CD4-positive, alpha-beta T cell treated with Interleukin-17A for 4 hours (primary cell): ENCODE measurements at places on chromosomes 5 and 9.

- DNase-seq, result no peak
Observed at GRCh38 chr9:25726871-25727410, 48.7 kb upstream of the TUSC1 start.

DNA sequence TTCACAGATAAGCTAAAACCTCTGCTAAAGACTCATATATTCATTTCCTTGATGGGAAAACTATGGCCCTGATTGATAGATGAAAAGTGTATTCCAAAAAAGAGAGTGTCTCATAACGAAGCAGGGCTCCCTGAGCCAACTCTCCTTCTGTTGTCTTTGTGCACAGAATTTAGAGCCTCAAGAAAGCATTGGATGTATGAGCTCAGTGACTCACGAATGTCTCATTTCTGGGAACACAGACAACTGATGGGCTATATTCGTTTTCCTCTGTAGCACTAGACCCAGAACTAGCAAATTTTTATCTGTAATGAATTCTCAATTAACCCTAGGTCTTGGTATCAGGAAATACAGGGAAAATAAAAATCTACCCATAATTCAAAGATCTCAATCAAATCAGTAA is 88.4 kb downstream of the LMNB1 start:
- no peak for DNase-seq

GRCh38 chr5:31470608-31471007 is 61.3 kb downstream of the DROSHA start:
- no peak for DNase-seq

GRCh38 chr9:122845116-122845515 is 16.7 kb upstream of the PDCL start:
- DNase-seq, result no peak

DNA sequence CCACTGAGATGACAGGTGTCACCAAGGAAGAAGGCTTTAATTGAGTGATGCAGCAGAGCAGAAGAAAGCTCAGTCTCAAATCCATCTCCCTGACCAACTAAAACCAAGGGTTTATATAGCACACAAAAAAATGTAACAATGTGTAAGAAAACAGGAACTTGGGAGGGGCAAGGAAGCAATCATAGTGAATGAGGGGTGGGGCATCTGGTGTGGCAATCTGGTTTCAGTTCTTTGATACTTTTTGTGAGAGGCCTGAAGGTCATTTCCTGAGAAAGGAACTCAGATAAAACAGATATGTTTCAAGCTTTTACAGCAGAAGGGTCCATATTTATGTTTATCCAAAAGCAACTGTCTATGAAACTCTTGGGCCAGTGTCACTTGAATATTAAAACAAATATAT is 19.7 kb downstream of the CD180 start:
- no peak for DNase-seq

- DNase-seq, result no peak
Observed at GRCh38 chr9:109517901-109518377, 19.8 kb upstream of the PTPN3 start.

DNA sequence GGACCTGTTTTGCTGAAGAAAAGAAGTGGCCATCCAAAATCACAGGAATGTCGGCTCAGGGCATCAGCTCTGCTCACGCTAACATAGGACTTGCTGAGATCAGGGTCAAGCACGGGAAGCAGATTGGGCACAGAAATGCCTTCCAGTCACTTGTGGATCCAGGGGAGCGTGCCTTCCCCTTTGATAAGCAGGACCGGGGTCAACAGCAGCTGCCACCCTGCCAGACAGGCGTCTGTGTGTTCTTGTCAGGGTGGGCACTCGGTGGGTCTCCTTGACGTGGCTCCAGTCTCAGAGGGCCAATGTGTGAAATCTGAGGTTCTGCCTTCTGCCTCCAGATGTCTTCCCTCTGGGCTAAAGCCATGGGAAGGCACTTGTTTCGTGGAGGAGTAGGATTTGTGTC is 313.7 kb upstream of the IRX4 start:
- DNase-seq, result no peak

DNA sequence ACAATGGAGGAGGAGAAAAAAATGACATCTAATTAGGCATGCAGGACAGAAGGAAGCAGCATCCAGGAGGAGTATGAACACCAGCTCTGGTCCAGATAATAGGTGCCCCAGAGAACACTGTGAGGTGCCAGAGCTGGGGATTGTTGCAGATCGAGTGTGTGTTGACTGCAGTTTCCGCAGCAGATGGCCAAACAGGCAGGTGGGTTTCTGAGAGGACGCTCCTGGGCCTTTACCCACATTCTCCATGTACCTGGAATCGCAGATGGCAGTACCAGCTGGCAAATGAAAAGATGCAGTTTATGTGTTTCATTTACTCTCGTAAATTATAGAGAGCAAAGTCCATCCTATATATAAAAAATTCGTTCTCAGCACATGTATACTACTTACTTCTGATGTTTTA is 182.2 kb upstream of the ISL1 start:
- no peak for DNase-seq

GRCh38 chr9:5191985-5192384 is 6.5 kb upstream of the INSL6 start:
- no peak for DNase-seq

- DNase-seq, result no peak
Observed at GRCh38 chr5:132003170-132003744, 8.2 kb downstream of the ACSL6 start.

DNA sequence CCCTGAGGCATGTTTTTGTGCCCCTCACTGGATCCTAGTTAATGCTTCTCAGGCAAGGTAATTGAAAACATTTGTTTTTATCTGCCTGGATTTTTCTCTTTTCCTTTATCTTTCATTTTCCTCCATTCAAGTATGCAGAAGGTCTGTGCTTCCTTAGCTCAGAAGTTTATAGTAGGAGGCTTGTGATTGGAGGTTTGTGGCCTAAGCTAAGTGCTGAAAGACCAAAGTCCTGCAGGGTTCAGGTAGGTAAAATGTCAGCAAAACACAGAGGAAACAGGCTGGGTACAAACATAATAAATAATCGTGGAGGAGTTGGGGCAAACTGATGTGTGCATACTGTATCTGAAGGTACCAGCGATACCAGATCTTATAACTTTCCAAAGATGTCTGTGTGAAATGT is 230.9 kb upstream of the KLF4 start:
- no peak for DNase-seq

DNA sequence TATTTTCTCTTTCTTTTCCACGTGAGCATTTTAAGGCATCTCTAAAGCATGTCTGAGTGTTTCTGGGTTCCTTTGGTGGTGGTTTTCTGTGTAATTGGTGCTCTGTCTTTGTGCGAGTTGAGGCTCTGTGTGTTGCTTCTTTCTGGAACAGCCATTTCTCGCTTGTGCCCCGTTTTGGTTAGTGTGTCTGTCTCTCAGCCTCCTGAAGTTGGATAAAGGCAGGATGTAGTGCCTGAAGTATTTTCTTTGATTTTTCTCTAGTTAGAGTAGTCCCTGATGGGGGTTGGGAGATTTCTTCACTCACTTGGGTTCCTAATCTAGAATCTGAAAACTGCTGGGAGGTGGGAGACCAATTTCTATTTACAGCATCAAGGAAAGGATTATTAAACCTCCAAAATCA is 129.7 kb upstream of the TMEM161B start:
- no peak for DNase-seq

DNA sequence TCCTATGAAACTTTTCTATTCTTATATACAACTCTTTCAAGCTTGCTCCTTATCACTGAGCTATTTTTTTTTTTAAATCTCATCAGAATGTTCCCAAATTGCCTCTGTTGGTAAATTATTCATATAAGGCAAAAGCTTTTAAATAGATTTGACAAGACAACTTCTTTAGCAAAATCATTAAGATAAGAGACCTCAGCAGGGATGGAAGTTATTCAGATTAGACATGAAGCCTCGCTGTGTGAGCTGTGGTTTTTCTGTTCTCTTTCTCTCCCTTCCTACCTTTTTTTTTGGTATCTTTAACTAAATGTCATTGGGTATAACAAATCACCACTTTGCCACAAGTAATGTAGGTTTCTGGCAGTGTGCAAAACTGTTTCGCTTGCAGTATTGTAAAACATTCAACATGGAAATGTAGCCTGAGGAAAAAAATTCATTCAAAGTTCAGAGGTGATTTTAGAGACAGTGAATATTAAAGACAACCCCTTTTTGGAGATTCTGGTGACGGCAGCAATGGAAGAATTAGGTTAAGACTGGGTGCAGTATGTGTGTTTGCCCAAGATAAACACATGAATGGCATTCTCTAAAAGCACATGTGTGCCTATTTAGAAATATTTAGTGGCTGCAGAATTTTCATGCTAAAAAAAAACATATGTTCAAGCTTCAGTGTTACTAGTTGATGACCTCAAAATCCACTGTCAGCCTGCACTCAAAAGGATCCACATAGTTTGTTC is 467.1 kb downstream of the ZNF608 start:
- no peak for DNase-seq

DNA sequence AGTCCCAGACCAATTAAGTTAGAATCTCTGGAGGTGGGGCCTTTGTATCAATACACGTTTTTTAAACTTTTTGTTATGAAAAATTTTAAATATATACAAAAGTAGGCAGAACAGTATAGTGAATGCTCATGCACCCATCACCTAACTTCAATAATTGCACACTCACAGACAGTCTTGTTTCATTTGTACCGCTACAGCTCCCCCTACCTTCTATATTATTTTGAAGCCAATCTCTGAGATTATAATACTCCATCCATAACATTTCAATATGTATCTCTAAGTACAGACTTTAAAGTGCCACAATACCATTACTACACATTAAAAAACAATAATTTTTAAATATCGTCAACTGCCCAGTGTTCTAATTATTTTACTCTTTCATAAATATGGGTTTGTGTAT is 32.9 kb downstream of the ISL1 start:
- DNase-seq, result no peak

DNA sequence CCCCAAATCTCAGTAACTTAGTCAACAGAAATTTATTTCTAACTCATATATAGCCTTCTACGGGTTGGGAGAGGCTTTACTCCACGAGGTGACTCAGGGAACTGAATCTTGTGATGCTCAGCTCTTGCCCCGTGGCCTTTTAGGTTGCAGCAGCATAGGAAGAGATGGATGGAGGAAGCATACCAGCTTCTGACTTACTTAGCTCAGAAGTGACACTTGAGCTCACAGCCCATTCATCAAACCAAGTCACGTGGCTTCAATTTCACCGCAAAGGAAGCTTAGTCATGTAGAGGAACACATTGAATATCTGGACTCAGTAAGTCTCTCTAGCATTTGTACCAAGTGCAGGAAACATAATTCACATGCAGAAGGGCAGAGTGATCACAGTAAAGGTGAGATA is 124.1 kb upstream of the KCNN2 start:
- DNase-seq, result no peak

- no peak for DNase-seq
Observed at GRCh38 chr5:41751867-41752266, 118.4 kb downstream of the OXCT1 start.

DNA sequence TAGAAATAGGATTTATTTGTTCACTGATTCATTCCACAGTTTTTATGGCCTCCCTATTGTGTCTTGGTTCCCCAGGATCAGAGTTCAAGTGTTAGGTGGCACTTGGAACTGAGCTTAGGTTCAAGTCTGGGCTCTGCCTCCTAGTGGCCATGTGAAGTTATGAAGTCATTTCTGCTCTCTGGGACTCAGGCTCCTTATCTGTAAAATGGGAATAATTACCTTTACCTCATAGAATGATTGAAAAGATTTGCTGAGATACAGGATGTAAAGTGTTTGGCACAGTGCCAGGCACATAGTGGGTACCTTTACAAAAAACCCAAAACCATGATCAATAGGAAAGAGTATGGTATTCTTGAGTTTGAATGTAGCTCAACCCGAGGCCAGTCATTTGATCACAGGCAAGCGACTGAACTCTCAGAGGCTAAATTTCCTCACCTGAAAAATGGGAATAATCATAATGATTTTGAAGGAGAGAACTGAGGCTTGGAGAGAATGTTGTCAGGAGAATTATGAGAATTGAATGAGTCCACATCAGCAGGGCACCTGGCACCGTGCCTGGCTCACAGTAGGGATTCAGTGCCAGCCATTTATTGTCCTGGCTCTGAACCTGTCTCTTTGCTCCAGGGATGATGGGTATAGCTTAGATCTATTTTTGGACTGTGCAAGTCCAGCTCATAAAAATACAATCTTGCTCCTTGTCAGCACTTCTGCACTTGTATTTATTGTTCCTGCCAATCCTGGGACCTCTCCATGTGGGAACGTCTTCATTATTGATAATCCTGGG is 10.8 kb downstream of the NSG2 start:
- DNase-seq, result no peak

GRCh38 chr5:82174128-82174918 is 103.8 kb downstream of the RPS23 start:
- DNase-seq, result peak; percentile 69

- no peak for DNase-seq
Observed at GRCh38 chr9:17394881-17395510, 183.9 kb upstream of the SH3GL2 start.

- DNase-seq, result peak; percentile 32
Observed at GRCh38 chr5:74641735-74642542, 1.4 kb upstream of the ENC1 start.

GRCh38 chr9:137416006-137416562 is 6.9 kb downstream of the EXD3 start:
- DNase-seq, result no peak

DNA sequence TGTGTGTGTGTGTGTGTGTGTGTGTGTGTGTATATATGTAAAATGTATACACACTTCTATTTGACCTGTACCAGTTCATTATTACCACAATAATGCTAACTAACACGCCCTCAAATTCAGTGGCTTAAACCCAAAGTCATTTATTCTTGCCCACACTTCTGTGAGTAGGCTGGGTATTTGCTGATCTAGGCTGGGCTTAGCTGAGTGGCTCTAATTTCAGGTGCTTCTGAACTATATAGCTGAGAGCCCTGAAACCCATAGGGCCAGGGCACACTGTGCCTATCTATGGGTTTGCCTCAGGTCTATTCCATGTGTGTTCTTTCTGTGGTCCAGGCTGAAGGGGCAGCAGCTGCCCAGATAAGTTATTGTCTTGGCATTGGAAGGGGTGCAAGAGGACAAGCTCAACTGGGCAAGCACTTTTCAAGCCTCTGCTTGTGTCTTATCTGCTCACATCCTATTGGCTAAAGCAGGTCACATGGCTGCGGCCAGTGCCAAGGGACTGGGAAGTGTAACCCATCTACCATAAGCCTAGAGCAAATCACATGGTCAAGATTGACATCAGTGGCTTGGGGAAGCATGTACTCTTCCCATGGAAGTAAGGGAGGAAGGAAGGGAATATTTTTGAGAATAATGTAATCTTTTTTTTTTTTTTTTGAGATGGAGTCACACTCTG is 139.9 kb downstream of the PALM2AKAP2 start:
- no peak for DNase-seq

- no peak for DNase-seq
Observed at GRCh38 chr5:143244000-143244736, 159.3 kb downstream of the NR3C1 start.

DNA sequence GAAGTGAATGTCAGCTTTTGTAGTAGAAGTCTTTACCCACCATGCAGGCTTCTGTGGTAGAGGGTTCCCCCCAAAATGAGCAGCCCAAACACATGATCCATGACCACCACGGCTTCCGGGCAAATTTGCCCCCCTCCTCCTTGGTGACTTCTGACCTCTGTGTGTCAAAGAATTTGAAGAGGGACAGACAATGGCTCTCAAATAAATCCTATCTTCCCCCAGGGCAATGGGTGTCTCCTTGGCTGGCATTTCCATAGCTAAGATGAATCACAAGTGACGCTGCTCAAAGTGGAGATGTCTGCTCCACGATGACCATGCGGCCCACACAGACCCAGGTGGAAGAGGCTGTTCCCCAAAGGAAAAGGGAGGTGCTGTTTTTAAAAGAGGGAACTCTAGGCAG is 30.2 kb upstream of the BOD1 start:
- DNase-seq, result no peak
